ENCODE measurements at places on chromosomes 11 and 22.

- DNase-seq, result no peak
These were observed 43.8 kb downstream of the CCDC81 start for GRCh38 chr11:86418513-86418912.

DNA sequence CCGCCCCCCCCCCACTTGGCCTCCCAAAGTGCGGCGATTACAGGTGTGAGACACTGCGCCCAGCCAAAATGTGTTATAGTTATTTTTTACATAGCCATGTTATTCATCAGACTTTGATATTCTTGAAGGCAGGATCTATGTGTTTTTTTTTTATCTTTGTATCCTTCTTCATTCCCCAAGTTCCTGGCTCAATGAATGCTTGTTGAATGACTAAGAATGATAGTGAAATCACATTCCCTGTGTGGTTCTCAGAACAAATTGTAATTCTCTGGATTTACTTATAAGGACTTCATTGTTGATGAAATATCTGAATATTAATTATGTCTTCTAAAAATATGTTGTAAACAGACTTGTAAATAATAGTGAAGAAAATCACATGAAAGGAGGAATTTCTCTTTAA lies 33.5 kb downstream of the MMP7 start:
- no peak for DNase-seq

- DNase-seq, result no peak
These were observed 104.3 kb upstream of the SYT13 start for GRCh38 chr11:45390407-45390806.

GRCh38 chr11:47239852-47240251 lies 8.8 kb downstream of the ACP2 start:
- DNase-seq, result no peak

Data from Caki2 (cell line).